CD4-positive, alpha-beta T cell (primary cell): ENCODE measurements at places on chromosomes 16 and 17.

- DNase-seq = no peak
Observed at GRCh38 chr17:71313866-71314265, 807.0 kb upstream of the SOX9 start.

DNA sequence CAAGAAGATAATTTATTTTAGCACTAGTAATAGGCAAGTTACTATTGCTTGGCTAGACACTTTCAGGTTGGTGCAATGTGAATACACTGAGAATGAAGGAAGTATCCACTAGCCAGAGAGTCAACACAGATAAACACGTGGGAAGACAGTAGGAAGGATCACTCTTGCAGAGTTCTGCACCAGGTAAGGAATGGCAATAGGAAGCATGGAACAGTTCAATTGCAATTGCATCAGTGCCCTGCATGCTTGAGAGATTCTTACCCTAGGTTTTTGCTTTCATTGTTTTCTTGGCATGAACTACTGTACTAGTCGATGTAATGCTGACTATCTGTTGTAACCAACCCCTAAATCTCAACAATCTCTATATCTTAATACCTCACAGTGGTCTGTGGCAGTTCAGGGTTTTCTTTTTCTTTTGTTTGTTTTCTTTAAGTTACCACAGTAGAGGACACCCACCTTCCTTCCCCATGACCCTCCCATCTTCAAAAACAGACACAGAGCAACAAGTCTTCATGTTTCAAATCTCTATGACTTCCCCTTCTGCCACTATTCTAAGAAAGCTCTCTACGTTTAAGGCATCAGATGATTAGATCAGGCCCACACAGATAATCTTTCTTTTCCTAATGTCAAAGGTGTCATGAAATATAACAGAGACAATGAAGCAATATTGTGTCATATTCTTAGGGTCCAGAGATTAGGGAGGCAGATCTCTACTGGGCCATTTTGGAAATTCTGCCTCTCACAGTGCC lies 18.1 kb upstream of the ABCA8 start:
- no peak for DNase-seq

GRCh38 chr17:6910987-6911603 lies 79.6 kb upstream of the TEKT1 start:
- peak; percentile 62 for DNase-seq

GRCh38 chr17:41652461-41652970 lies 28.1 kb upstream of the KRT17 start:
- no peak for DNase-seq

GRCh38 chr17:56441308-56441707 lies 152.2 kb upstream of the NOG start:
- DNase-seq = no peak

DNA sequence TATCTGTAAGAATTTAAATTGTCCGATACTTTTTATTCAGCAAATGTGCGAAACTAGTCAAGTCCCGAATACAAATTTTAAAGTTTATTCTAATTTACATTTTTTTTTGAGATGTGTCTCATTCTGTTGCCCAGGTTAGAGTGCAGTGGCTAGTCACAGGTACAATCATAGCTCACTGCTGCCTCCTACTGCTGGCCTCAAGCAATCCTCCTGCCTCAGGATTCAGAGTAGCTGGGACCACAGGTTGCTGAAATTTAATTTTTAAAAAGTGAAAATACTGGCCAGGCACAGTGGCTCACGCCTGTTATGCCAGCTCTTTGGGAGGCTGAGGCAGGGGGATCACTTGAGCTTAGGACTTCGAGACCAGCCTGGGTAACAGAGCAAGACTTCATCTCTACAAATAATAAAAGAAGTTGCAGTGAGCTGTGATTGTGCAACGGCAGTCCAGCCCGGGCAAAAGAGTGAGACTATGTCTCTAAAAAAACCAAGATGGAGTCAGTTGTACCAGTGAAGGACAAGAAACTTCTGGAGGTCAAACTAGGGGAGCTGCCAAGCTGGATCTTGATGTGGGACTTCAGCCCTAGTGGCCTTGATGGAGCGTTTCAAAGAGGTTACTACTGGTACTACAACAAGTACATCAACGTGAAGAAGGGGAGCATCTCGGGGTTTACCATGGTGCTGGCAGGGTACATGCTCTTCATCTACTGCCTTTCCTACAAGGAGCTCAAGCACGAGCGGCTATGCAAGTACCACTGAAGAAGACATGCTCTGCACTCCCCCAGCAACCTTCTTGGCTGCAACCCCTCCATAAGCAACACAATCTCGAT lies 5.6 kb downstream of the POLG2 start:
- DNase-seq = peak; percentile 42
